T-helper 17 cell (primary cell): ENCODE measurements at places on chromosomes 2 and 18.

- no peak for DNase-seq
Measured at GRCh38 chr2:32522770-32523169, 105.1 kb upstream of the TTC27 start.

- DNase-seq = no peak
Measured at GRCh38 chr2:189046320-189046719, 72.1 kb downstream of the COL3A1 start.

DNA sequence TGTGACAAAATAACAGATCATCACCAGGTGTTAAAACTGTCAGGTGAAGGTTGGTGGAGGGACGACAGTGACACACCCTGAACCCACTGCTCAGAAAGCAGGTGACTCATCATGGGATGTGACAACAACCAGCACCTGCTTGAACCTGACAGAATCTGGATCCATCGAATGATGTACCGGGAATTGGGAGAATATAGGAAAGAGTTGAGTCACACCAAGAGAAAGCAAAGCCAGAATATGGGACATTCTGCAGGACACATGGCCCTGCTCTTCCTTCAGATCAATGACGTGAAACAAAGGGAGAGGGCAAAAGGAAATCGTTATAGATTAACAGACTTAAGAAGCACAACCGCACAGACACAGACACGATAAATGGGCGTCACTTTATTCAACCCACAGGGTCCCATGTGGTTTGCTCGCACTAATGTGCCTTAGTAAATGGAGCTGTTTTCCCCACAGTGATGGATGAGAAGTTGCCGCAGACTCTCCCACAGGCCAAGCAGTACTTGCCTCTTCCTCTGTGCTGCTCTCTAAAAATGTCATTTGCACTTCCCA, 100.1 kb downstream of the CRACDL start:
- DNase-seq = no peak

GRCh38 chr2:19804639-19805260, 97.0 kb downstream of the TTC32 start:
- DNase-seq = no peak

- no peak for DNase-seq
Measured at GRCh38 chr18:77320971-77321559, 71.4 kb downstream of the GALR1 start.

GRCh38 chr2:105541189-105542050, 142.6 kb upstream of the FHL2 start:
- DNase-seq = no peak
